GM06990 (cell line): ENCODE measurements at places on chromosomes 1 and 21.
A peak's percentile ranks its signal among the peaks of the same experiment; 100 is the strongest.

GRCh38 chr1:35915693-35916092 is 15.2 kb upstream of the AGO3 start:
- no peak for DNase-seq

DNA sequence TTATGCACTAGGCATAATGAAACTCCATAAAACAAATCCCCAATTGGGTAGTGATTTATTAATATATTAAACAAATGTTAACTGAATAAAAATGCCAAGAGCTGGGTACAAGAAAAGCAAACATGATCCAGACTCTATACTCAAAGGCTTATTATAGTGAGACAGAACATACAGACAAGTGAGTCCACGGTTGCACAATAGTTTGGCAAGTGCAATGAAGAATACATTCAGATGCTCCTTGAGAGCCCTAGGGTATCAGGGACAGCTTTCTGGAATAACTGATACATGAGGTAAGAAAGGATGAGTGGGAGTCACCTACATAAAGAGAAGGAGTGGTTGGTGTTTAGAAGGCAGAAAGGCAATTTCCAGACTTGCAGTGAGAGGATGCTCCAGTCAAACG is 85.1 kb downstream of the VAV3 start:
- DNase-seq, result no peak

GRCh38 chr1:184956999-184957700 is 17.2 kb downstream of the NIBAN1 start:
- DNase-seq, result no peak

DNA sequence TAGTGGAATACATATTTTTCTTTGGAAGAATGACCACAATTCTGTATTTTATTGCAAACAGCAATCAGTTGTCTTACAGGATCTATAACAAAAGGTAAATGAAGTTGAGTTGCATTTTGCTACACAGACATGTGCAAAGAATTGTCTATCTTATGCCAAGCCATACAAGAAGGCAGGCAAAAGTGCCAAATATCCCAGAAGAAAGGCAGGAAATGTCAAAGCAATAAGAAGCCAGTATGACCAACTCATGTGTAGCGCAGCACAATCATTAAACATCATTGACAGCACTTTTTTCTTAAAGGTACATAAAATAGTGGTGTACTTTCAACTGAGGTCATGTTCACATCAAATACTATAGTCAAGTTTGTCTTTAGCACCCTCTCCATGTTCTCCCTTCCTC is 42.7 kb downstream of the NIBAN1 start:
- no peak for DNase-seq

DNA sequence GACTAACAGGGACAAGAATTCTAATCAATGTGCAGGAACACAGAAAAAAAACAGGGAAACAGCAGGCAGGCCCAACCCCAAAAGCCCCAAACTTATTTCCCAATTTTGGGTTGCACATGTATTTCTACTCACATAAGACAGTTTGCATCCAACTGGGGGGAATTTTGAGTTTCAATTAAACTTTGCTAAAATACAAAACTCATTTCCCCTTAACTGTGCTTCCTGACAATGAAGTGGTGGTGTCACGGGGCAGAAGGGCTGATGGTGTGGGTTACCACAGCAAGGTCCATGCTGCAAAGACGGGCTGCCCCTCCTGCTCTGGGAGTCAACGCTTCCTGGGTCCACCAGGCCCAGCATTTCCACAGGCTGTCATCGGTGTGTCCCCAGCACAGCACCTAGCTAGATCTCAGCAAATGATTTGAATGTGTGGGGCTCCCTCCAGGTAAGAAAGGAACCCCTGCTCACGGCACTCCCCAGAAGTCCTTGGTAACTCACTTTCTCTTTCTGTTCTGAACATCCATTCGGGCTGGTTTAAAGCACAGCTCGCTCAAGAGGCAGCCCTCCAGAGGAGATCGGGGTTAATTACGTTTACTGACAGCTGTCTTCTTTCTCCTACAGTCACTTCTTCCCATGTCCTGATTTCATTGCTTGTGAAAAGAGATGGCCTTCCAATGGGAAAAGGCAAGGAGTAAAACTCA is 27.4 kb downstream of the HIVEP3 start:
- DNase-seq, result peak; percentile 70

DNA sequence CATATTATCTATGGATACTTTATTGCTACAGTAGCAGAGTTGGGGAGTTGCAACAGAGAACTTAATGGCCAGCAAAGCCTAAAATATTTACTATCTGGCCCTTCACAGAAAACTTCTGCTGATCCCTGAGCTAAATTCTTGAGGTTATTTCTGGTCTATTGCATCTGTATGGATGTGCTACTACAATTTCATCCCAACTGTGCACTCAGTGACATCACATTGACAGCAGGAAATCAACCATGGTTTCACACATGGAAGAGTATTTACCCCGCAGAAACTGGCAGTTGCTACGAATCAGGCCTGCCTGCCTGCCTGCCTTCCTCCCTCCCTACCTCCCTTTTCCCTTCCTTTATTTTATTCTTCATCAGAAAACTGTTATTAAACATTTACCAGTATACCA is 12.1 kb downstream of the CLCA2 start:
- no peak for DNase-seq

DNA sequence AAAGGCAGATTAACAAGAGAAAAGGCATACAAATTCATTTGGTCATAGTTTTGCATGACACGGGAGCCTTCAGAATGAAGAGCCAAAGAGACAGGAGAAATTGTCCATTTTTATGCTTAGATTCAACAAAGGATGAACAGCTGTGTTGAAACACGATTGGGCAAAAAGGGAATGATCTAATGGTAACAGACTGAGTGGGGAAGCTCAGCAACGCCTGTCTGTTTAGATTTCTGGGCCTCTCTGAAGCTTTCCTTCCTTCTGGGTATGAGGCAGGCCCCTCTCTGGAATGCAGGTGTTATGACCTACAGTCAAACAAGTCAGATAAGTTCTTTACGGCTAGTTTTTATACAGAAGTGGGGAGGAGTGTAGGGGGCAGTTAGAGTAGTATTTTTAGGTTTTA is 154.6 kb downstream of the RGS7 start:
- no peak for DNase-seq
